Stimulated activated CD8-positive, alpha-beta memory T cell treated with anti-CD3 and anti-CD28 coated beads, Interleukin-7, amount 100 ng/mL, for 1 hour (primary cell): ENCODE measurements at places on chromosomes 5 and 9.

GRCh38 chr5:78647351-78647818 lies 1.2 kb downstream of the LHFPL2 start:
- DNase-seq = no peak

GRCh38 chr9:129400971-129401622 lies 219.8 kb downstream of the C9orf50 start:
- no peak for DNase-seq

DNA sequence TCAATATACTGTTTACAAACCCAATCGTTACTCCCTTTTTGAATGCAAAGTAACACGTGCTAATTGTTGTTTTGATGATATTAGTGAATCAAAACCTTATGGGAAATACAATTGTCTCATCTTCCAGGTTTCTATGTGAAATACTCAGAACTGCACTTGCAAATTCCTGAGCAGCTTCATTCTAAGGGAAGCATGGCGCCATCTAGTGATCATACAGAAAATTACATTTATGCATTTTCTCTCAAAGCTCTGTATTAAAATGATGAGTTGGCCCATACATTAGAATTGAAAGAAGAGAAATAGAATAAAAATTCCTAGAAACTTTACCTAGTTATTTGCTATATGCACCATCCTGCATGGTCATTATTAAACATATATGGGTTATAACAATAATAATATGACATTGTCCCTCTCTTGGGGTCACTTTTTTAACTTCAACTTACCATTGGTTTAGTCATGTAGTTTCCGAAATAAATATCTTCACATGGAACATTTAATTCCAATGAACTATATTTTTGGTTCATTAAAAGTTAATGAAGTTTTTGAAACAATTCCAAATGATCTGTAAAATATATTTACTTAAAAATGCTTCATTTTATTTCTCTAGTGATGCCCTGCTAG lies 220.0 kb downstream of the PDE4D start:
- no peak for DNase-seq

GRCh38 chr5:6637590-6637989 lies 4.3 kb downstream of the SRD5A1 start:
- no peak for DNase-seq

DNA sequence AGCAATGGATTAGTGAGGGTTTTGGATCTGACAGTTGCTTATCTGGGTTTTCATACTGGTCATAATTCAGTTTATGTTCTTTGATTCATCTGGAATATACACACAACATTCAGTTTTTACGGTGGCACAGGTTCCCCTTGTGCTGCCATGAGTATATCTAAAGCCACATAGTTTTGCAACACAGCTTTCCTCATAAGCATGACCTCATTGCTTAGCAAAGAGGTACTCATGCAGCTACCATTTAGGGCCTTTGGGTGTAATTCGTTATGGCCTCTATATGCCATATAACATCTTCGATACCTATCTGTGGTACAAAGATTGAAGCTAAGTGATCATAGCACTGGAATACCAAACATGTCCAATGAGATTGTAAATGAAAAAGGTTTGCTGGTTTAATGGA lies 2.9 kb upstream of the RBM22 start:
- DNase-seq = no peak

GRCh38 chr5:13328316-13328715 lies 616.2 kb downstream of the DNAH5 start:
- DNase-seq = no peak

DNA sequence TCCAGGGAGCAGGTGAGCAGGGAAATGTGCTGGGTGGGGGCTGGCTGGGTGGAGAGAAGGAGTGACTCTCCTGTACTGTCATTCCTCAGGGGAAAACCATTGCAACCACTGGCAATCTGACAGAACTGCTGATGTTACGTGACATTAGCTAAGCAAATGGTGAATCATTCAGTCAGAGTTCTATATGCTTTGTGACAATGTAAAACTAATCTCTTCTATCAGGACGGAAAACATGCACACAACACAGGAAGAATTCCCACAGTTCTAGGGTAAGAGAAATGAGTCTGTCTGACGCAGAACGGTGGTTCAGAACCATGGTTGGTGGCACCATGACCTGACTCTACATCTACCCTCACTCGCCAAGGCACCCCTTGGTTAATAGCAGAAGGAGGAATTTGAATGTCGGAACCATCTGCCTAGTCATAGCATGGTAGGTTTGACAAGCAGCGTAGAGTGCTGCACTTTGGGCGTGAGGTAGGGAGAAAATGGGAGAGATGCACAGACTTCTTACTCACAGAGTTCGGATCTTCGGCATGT lies 243.6 kb upstream of the PANK3 start:
- no peak for DNase-seq

DNA sequence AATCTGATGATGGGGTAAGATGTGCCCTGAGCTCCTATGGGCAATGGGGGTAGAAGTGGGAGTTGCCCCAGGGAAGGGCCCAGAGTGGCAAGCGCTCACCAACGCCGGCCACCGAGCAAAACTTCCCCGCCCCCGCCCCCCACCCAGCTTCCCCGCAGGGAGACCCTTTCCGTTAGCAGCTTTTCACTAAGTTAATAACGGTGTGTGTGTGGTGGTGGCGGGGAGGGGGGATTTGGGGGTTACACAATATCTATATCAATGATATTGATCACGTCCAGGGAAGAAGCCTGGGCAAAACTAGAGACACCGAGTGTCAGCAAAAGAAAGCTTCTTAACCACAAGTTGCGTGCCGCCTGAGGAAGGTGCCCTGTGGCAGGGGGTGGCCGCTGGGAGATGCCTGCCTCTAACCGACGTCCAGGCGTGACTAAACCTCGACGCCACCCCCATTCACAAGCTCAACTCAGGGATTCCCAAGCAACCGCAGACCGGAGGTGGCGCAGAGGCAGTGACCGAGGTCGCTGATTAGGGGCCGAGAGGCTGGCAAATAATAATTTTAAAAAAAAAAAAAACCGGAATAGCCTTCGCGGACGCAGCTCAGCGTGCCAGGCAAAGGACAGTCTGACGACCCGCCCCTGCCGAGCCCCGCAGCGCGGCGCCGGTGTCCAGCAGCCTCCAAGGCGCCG lies 222.6 kb downstream of the MEF2C start:
- no peak for DNase-seq

DNA sequence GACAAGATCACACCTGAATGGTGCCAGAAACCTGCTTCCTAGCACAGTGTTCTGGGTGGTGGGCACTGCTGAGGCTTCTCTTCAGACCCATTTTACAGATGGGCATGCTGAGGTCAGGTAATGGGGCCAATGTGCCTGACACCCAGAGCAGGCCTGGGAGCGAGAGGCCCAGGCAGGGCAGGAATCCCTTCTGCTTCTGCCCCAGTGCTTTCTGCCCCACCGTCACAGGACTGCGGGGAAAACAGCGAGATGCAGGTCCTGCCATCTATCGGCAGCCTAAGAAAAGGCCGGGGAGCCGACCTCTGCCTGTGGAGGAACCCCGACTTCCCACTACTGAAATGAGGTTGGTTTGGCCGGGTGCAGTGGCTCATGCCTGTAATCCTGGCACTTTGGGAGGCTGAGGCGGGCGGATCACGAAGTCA lies 22.8 kb upstream of the RNU6ATAC start:
- DNase-seq = no peak

DNA sequence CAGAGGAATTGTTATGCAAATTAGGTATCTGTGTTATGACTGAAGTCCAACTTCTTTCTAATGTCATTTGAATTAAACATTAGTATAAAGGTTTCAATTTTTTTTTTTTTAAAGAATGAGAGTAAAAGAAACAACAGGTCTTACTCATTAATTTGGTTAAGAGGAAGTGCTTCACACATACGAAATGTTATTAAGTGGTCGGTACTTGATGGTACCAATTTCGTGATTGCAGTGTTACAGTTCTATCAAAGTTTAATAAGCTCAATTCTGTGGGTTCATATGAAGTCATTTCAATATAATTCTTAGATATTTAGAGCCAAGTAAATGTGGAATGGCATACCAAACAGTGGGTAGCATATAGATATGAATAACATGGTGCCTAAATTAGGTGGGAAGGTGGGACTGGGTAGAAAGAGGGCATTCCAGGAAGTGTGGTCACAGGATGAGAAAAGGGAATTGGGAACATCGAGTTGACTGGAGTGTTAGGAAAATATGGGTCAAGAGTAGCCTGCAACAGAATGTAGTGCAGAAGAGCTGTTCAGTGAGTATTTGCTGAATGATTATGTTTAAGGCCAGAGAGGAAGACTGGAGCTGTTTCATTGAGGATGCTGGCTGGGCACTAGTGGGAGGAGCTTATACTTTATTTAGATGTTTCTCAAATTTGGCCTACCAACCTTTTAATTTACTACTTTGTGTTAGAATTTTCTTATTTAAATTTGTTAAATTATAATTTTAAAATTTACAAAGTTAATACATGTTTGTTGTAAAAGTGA lies 34.1 kb upstream of the DHFR start:
- DNase-seq = no peak

DNA sequence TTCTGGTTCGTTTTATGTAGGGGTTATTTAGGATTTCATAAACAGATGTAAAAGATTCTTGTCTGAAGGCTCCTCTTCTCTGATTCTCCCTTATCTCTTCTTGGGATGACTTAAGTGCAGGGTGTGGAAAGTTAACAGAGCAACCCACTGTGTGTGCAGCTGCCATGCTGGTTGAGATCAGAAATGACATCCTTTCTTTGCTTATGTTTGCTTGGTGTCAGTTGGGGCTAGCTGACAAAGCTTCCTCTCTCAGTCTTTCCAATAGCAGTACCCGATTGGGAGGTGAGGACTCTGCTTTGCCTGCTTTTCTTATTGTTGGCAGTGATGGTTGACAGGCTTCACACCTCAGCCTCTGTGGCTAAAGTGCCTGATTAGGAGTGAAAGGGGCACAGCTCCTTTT lies 26.5 kb downstream of the OGN start:
- DNase-seq = no peak

DNA sequence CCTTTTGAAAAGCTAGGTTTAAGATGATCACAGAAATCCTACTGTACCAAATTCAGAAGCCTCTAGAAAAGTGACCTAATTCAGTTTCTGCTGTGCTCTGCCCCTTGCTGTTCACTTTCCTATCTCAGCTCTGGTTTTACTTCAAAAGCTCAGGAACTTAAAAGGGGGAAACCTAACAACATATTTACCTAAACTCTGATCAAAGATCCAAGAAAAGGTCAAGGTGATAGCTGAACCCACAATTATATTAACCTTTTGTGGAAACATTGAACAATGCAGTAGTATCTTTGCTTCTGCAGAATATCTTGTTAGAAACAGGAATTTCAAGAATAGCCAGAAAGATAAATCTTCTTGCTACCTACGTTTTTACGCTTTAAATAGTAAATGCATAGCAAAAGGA lies 568.5 kb downstream of the PDE4D start:
- no peak for DNase-seq

DNA sequence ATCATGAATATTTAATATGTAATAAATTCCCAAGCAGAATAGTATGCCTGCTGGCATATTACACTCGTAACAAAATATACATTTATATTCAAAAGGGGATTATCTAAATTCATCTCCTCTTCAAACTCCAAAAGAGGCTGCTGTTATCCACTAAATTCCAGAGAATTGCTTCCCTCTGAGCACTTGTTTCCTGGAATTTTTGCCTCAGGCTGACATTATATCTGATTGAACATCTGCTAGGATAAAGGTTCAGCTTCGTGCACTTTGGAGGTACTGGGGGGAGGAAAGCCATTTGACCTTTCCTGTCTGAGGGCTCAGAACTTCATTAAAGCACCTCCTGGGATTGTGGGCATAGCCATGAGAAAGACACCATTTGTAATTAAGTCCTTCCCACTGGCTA lies 4.3 kb upstream of the HAPLN1 start:
- no peak for DNase-seq

DNA sequence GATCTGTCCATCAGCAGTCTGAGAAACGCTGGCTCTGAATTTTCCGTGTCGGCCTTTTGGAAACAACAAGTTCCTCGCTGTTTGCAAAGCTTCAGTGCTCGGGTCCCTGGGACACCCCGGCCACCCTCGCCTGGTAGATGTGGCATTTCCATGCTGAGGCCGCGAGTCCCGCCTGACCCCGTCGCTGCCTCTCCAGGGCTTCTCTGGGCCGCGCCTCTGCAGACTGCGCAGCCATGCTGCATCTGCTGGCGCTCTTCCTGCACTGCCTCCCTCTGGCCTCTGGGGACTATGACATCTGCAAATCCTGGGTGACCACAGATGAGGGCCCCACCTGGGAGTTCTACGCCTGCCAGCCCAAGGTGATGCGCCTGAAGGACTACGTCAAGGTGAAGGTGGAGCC lies 4.7 kb downstream of the NTNG2 start:
- no peak for DNase-seq

DNA sequence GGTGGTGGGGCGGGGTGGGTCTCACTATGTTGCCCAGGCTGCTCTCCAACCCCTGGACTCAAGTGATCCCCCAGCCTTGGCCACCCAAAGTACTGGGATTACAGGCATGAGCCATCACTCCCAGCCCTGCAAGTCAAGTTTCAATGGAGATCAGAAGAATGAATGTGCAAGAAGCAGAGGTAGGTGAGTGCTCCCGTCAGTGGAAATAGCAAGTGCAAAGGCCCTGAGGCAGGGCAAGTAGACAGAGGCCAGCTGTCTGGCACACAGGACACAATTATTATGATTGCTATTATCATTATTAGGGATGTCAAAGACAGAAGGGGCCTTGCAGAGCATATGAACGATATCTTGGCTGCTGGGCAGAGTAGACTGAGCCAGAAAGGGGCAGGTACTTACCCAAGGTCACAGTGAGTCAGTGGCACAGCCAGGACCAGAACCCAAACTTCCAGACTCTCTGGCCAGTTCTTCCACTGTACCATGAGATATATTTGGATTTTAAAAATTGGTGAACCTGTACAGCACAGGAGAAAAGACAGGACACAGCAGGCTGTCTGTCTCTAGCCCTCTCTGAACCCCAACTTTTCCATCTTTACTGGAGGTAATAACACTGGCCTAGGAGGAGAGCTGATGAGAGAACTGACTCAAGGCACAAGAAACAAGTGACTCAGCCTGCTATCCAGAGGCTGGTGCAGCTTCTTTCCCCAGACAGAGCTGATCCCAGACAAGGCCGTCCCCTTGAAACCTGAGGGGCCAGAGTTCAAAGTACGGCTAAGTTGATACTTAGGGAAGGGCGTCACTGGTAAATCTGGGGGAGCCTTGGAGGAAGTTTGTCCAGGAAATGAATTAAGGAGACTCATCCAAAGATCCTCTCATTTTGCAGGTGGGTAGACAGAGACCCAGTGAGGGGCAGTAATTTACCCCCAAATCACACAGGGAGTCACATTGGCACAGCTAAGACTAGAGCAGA lies 1.4 kb downstream of the HDHD3 start:
- DNase-seq = no peak

- no peak for DNase-seq
Observed at GRCh38 chr5:176416965-176417364, 626 bp upstream of the CLTB start.

DNA sequence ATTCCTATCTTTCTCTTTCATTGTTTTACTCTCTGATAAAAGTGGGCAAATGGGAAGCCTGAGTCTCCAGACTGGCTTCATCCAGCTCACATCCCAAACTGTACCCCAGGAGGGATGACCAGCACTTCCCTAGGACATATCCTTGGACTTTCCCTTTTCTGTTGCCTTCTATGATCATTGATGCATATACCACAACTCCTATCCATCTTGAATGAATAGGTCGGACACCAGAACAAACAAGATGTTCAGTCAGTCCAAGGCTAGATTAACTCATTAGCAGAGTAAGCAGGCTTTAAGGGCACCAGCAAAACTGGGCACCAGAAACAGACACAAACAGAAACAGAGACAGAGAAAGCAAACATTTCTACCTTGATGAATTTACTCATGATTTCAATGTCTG lies 159.1 kb upstream of the RGMB start:
- DNase-seq = no peak
